Esophagus mucosa (tissue), 1 donor: ENCODE measurements at places on chromosomes 5 and 9. TPM values are rescaled to one million over a fixed set of nuclear protein-coding genes. Genes with fewer than 3 reads are reported as not detected.

DNA sequence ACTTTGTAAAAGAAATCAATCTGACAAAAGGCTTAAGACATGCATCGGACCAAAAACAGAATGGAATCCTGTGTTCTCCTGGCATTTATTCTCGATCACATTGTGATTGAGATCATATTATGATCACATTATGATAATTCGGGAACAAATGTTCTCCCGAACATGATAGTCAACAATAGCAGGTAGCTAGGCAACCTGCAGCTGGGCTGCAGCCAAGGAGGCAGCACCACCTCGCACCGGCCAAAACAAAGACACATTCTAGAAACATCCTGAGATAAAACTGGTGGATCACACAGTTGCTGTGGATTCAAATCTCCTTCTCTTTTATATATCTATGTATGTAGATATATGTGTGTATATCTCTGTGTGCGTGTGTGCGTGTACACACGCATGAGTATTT lies 480.6 kb upstream of the CYLC2 start:
- no peak for ATAC-seq

GRCh38 chr9:123470121-123470782 lies 114.3 kb downstream of the CRB2 start:
- ATAC-seq, result no peak

- peak; percentile 67 for ATAC-seq
Measured at GRCh38 chr5:136115183-136115865, 17.3 kb upstream of the SMAD5 start.

GRCh38 chr9:18520416-18521047 lies 46.6 kb downstream of the ADAMTSL1 start:
- no peak for ATAC-seq

DNA sequence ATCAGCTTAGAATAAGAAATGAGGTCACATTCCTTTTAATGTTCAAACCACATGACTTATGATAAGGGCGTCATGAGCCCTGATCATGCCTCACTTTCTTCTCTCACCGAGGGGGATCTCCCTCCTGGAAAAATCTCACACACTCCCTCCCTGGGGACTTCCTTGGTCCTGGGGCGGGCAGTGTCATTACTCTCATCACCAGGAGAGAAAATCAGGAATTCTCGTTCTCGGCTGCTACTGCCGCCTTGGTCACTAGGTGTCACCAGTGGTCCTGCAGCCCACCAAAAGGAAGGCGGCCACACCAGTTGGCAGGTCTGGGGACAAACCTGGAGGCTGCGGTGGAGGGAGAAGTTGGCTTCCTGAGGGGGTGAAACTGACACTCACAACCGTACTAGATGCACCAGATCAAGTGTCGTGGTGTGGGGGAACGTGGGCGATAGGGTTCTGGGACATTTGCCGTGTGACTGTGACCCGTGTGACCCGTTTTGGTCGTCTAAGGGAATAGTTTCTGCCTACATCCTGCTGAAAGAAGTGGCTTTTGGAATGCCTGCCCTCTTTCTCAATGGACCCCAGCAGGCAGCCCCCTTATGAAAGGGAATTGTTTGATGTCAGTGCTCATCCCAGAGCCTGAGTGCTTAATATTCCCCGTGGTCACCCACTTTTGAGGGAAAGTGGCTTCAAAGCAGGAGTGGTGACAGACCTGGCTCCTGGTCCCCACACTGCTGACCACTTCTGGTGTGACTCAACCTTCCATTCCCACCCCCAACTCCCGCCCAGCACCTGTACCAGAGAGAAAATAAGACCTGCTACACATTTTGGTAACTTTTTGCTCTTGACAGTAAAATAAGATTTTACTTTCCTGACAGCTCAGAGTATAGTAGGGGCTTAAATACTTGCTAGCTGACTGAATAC lies 63.2 kb downstream of the ACER2 start:
- ATAC-seq, result peak; percentile 59

The PKD2L2 gene
- not detected for total RNA-seq
